Naive thymus-derived CD4-positive, alpha-beta T cell (primary cell): ENCODE measurements at places on chromosomes 5 and 9. TPM values are rescaled to one million over a fixed set of nuclear protein-coding genes. Genes with fewer than 3 reads are reported as not detected.
A peak's percentile ranks its signal among the peaks of the same experiment; 100 is the strongest.

GRCh38 chr5:4198461-4198860, 602.8 kb downstream of the IRX1 start:
- DNase-seq = no peak
- no peaks in the 10 kb centered on the region for H3K36me3 ChIP-seq
- no peak overlapping the region for H3K27ac ChIP-seq
- H3K27me3 ChIP-seq = no peaks in the 10 kb centered on the region

DNA sequence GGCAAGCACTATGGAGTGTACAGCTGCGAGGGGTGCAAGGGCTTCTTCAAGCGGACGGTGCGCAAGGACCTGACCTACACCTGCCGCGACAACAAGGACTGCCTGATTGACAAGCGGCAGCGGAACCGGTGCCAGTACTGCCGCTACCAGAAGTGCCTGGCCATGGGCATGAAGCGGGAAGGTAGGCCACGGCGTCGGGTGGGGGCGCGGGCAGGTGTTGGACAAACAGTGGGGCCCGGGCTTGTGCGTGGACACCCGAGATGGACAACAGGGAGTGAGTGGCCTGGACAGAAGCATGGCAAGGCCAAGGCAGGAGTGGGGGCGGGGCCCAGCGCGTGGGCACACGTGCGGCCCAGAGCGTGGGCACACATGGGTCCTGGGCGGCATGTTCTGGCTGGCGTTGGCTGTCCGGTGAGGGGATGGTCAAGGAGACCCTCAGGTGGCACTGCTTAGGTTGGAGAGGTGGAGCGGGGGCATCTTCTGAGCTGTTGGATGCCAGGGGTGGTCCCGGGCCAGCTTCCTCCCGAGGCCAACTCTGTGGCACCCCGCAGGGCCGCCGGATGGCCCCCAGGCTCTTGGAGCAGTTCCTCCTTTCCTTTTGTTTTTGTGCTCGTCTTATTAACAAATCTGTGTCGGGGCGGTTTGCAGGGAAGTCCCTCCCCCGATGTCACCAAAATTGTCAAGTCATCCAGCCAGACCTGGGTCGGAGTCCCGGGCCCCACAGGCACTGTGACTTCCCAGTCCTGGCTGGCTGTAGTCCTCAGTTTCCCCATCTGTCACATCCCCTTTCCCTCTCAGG, 82.9 kb downstream of the RXRA start:
- no peak overlapping the region for H3K4me3 ChIP-seq
- H3K27me3 ChIP-seq = no peaks in the 10 kb centered on the region
- no peak overlapping the region for H3K27ac ChIP-seq
- DNase-seq = no peak
- no peaks in the 10 kb centered on the region for H3K36me3 ChIP-seq

- peak overlapping the region; percentile 35 for H3K27ac ChIP-seq
- no peaks in the 10 kb centered on the region for H3K4me1 ChIP-seq
- H3K27me3 ChIP-seq = no peaks in the 10 kb centered on the region
- peaks cover 11% of the 10 kb centered on the region for H3K36me3 ChIP-seq
These were observed 11.3 kb downstream of the C5orf15 start for GRCh38 chr5:133957080-133957479.

GRCh38 chr9:124725068-124725452, 46.1 kb downstream of the NR6A1 start:
- H3K36me3 ChIP-seq = no peaks in the 10 kb centered on the region
- DNase-seq = no peak
- H3K4me3 ChIP-seq = no peak overlapping the region
- no peaks in the 10 kb centered on the region for H3K4me1 ChIP-seq
- no peak overlapping the region for H3K27ac ChIP-seq

DNA sequence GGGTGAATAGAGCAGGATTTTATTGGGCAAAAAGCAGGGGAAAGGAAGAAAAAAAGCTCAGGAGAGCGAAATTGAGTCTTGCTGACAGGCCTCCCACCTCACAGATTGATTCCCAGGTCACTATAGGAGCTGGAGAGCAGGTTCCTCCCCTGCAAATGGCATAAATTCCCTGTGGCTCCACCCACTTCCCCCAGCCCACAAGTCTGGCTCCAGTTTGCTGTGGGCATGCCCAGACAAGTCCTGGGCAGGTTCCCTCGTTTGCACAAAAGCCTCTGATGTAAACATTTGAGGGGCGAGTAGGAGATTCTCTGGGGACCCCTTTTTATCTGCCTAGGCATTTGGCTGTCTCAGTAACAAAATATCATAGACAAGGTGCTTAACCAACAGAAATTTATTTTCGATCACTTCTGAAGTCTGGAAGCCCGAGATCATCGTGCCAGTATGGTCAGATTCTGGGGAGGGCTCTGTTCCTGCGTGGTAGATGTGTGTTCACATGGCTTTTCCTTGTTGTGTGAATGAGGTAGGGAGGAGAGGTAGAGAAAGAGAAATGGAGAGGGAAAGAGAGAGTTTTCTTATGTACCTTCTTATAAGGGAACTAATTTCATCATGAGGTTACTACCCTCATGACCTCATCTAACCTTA, 614.5 kb downstream of the MAT2B start:
- no peak overlapping the region for H3K27ac ChIP-seq
- H3K4me1 ChIP-seq = no peaks in the 10 kb centered on the region
- no peak overlapping the region for H3K4me3 ChIP-seq
- no peak for DNase-seq
- H3K36me3 ChIP-seq = no peaks in the 10 kb centered on the region

- H3K36me3 ChIP-seq = no peaks in the 10 kb centered on the region
- no peaks in the 10 kb centered on the region for H3K4me1 ChIP-seq
- no peak for DNase-seq
- H3K27ac ChIP-seq = no peak overlapping the region
These were observed 102.5 kb upstream of the TNC start for GRCh38 chr9:115220319-115221005.

DNA sequence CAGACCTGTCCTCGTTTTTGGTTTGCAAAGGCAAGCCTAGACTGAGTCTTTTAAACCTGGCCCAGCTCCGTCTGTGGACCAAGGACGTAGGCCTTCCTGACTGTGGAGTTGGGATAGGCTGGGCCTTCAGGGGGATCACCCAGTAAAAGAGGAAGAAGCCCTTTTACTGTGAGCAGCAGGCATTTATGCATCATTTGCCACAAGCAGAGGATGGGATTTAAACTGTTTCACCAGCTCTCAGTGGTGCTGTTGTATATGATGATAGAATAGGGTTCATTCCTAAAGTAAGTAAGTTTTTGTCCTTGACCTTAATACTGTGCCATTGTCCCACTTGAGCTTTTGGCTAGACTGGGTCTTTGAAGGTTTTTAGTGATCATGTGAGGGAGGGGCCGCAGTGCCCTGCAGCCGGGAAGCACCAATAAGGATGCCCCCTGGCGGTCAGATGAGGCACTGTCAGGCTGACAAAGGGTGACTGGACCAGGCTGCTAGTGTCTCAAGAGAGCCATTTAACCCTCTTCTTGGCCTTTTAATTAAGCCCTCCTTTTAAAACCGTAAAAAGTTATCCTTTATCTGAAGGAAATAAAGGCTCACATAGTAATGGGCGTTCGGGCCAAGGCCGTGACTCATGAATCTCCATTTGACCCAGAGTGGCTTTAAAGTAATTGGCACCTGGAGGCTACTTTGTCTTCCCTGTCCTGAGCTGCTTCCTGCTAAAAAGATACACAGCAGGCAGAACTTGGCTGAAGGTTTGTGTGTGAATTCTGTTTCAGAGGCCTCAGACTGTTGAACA, 74.0 kb downstream of the UBAP1 start:
- H3K4me1 ChIP-seq = peaks cover 6% of the 10 kb centered on the region
- H3K27me3 ChIP-seq = no peaks in the 10 kb centered on the region
- no peak overlapping the region for H3K27ac ChIP-seq
- peak; percentile 63 for DNase-seq
- H3K4me3 ChIP-seq = no peak overlapping the region
- peaks cover 50% of the 10 kb centered on the region for H3K36me3 ChIP-seq

GRCh38 chr5:79318935-79319614, 83.1 kb downstream of the JMY start:
- H3K27ac ChIP-seq = no peak overlapping the region
- H3K27me3 ChIP-seq = no peaks in the 10 kb centered on the region
- H3K4me1 ChIP-seq = no peaks in the 10 kb centered on the region
- DNase-seq = no peak

- no peaks in the 10 kb centered on the region for H3K36me3 ChIP-seq
- H3K27me3 ChIP-seq = no peaks in the 10 kb centered on the region
- H3K4me1 ChIP-seq = no peaks in the 10 kb centered on the region
- no peak overlapping the region for H3K27ac ChIP-seq
- DNase-seq = no peak
These were observed 95.1 kb upstream of the TMED7 start for GRCh38 chr5:115720888-115721287.

DNA sequence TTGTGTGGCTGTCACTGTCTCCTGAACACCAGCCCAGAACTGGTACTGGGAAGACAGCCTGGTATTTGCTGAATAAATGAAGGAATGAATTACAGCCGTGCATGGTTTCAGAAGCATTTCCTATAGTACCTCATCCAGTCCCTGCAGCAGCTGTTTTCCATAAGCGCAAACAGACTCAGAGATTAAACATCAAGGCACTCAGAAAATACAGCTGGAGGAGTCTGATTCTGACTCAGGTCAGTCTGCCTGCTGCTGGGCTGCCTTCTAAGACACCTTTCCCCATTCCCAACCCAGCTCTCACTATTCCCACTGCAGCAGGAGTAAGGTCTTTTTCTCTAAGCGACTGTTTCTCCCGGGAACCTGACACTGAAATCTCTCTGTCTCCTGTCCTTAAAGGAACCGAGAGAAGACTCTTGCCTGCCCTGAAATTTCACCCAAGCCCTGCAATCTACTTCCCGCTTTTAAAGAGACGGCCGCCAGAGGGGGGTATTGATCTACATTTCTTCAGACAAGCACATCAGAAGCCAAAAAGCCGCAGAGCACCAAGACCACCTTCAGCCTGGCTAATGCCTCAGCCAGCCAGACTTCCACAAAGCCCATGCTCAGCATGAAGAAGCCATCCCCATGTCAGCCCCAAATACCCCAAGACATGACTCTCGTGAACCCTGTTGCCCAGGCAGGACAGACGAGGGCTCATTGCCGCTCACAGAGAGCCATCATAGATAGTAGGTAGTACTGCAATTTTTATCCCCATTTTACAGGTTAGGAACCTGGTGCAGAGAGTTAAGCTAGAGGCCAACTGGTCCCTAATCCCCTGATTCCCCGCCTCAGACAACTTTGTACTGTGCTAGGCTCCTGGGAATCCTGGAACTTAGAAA, 5.4 kb upstream of the FOXI1 start:
- H3K27ac ChIP-seq = no peak overlapping the region
- no peaks in the 10 kb centered on the region for H3K4me1 ChIP-seq
- no peaks in the 10 kb centered on the region for H3K36me3 ChIP-seq
- H3K27me3 ChIP-seq = no peaks in the 10 kb centered on the region
- DNase-seq = peak; percentile 65
- H3K4me3 ChIP-seq = no peak overlapping the region

GRCh38 chr9:126611193-126611591, 2.5 kb upstream of the LMX1B start:
- no peaks in the 10 kb centered on the region for H3K36me3 ChIP-seq
- DNase-seq = no peak
- H3K4me1 ChIP-seq = peaks cover 7% of the 10 kb centered on the region
- H3K27ac ChIP-seq = no peak overlapping the region
- no peak overlapping the region for H3K4me3 ChIP-seq
- H3K27me3 ChIP-seq = peaks cover 10% of the 10 kb centered on the region

DNA sequence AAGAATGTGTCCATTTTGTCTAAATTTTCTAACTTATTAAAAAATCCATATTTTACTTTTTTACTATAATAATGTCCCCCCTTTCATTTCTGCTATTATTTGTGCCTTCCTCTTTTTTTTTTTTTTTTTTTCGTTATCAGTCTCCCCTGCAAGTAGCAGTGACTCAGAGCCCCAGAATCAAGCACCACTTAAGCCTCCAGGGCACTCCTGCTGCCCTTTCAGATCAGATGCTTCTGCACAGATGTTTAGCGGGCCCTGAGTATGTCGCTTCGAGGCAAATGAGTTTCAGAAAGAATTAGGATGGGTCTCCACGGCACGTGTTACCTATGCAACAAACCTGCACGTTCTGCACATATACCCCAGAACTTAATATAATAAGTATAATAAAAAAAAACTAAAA, 11.7 kb downstream of the MED7 start:
- no peaks in the 10 kb centered on the region for H3K4me1 ChIP-seq
- H3K4me3 ChIP-seq = no peak overlapping the region
- no peak for DNase-seq
- no peaks in the 10 kb centered on the region for H3K27me3 ChIP-seq
- no peak overlapping the region for H3K27ac ChIP-seq

- no peak overlapping the region for H3K4me3 ChIP-seq
- H3K27ac ChIP-seq = no peak overlapping the region
- H3K4me1 ChIP-seq = no peaks in the 10 kb centered on the region
- H3K27me3 ChIP-seq = no peaks in the 10 kb centered on the region
These were observed 599.0 kb downstream of the TLR4 start for GRCh38 chr9:118303216-118303615.

Gene FOXD4
- total RNA-seq = 0.22 TPM in 1 of 2 replicates, not detected in the other

Gene TAS2R1
- total RNA-seq = not detected

Gene TPPP
- 0.14 TPM for total RNA-seq

Gene GCNT4
- 1.6 and 1.9 TPM in 2 replicates for total RNA-seq

Gene RLN2
- 1.9 TPM for total RNA-seq

Gene NTNG2
- total RNA-seq = 8.3 TPM

Gene IL9
- not detected for total RNA-seq

Gene ZBTB5
- total RNA-seq = 11.7 and 12.1 TPM in 2 replicates

Gene ARL14EPL
- total RNA-seq = not detected

Gene MACIR
- total RNA-seq = 6.1 and 6.5 TPM in 2 replicates
